ENCODE measurements at places on chromosomes 4 and X.

- DNase-seq, result no peak
Measured at GRCh38 chr4:128954941-128955340, 138.4 kb downstream of the SCLT1 start.

DNA sequence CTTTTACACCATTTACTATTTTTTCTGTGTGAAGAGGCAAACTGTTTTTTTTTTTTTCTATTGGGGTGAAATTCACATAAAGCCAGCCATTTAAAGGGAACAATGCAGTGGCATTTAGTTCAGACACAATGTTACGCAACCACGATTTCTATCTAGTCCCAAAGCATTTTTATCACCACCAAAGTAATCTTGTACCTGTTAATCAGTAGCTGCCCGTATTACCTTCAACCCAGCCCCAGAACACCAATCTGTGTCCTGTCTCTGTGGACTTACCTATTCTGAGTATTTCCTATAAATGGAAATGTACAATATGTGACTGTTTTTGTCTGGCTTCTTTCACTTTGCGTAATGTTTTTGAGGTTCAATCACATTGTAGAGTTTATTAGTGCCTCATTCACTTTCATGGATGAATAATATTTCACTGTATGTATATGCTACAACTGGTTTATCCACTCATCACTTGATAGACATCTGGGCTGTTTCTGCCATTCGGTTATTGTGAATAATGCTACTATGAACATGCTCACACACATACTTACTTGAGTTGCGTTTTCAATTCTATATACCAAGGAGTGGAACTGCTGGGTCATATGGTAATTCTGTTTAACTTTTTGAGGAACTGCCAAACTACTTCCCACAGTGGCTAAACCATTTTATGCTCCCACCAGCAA lies 116.2 kb downstream of the CDS1 start:
- no peak for DNase-seq

- DNase-seq, result no peak
Measured at GRCh38 chrX:22063284-22063683, 31.2 kb downstream of the PHEX start.

DNA sequence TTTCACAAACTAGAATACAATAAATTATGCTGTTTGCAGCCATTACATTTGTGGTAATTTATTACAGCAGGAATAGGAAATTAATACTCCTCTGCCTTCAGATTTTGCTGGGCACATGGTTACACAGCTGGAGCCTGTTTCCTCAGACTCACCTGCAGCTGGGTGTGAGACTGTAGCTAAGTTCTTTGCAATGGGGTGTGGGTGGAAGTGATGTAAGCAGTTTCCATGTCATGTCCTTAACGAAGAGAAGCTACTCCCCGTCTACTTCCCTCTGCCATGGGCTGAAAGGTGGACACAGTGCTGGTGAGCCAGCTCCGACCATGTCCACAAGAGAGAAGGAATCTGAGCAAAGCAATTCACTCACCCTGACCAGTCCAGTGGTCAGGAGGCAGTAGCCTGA lies 18.2 kb downstream of the SH3KBP1 start:
- no peak for DNase-seq

DNA sequence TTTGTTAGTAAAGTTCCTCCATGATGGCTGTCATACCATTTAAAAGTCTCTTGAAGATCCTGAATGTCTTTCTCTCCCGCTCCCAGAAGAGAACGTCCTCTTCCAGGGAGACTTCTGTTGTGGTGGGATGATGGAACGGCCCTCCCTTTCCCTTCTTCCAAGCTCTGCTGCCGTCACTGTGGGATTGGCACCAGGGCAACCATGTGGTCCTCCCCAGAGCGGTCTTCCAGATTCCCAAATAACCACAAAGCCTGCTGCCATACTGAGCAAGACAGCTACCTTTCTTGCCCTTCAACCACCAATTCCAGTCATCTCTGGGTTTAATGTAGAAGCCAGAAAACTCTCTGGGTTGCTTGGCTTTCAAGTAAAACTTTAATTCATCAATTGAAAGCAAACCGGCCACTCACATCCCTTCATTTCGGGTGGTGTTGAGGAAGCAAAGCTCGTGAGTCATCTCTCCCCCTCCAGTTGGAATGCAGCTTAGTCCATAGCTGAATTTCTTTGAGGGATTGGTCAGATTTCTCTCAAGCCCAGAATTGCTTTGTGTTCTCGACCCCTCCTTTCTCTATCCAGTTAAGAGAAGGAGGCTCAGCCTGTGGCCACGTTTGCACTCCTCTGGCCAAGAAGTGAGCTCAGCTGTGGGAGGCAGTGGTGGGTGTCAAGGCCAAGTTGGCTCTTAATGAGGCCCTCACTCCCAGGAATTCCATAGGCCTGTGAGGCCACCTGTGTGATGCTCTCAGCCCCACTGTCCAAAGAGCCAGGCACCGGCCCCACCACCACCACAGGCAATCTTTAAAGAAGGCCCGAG lies 36.9 kb downstream of the FHDC1 start:
- peak; percentile 97 for DNase-seq

- DNase-seq, result peak; percentile 98
Measured at GRCh38 chr4:23728393-23728792, 161.5 kb downstream of the PPARGC1A start.

DNA sequence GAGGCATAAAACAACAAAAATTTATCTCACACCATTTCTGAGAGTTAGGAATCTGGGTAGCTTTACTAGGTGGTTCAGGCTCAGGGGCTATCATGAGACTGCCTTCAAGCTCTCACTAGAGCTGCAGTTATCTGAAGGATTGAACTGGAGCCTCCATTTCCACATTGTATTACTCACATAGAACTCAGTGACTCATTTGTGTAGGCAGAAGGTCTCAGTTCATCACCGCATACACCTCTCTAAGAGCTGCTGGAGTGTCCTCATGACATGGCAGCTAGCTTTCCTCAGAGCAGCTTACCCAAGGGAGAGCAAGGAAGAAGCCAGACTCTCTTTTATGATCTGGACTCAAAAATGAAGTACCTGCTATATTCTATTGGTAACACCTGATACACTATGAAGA lies 389.2 kb downstream of the IQCM start:
- DNase-seq, result no peak

DNA sequence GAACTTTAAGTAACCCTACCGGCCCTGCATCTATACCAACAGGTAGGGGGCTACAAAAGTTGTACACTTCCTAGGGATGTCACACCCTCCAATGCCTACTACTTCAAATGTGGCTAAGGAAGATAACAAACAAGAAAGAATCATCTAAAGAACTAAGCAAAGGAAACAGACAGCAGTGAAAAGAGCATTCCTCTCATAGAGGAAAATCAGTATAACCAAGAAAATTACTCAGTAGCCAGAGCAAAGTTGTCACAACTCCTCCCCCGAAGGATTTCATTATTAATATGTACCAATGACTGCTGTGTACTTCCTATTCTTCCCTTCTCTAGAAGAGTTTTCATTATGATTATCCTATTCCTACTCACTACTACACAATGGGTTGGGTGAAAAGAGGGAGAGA lies 12.6 kb downstream of the ANKRD17 start:
- no peak for DNase-seq

GRCh38 chrX:103210056-103210455 lies 4.9 kb upstream of the BEX4 start:
- DNase-seq, result no peak

DNA sequence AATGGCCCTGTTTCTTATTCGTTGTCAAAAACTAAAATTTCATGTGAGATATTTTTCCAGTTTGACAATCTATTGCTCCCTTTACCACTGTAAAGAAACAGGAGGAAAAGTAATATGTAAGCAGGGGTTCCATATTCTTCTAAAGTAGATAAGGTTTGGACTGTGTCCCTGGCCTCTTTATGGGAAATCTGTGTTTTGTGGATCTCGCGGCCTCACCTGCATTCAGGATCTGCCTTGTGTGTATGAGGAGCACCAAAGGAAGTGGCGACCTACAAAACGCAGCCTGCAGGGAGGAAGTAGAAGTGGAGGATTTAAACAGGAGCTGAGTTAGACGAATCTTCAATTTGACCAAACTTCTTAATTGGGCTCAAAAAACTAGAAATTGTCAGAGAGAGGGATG lies 67.0 kb downstream of the RASGEF1B start:
- DNase-seq, result no peak
